ENCODE measurements at places on chromosomes 5 and 9.

GRCh38 chr9:89993678-89994630 lies 389.1 kb downstream of the GADD45G start:
- DNase-seq, result no peak

- no peak for DNase-seq
Observed at GRCh38 chr5:32274548-32275395, 38.0 kb downstream of the MTMR12 start.

DNA sequence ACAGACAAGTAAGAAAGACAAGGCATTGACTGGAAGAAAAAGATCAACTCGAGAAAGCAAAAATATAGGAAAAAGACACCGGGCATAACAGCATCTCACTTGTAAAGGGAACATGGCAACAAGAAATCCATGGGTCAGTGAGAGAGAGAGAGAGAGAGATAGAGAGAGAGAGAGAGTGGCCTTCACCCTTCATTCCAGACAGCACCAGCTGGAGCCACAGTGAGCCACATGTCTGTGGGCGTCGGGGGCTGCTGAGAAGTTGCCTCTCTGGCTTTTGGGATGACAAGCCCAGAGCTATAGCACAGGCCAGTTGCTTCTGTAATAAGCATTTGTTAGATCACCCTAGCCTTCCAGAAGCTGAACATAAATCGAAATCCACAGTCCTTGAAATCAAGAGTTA lies 20.3 kb upstream of the ENC1 start:
- no peak for DNase-seq

- DNase-seq, result no peak
Observed at GRCh38 chr5:67037171-67037570, 159.4 kb downstream of the CD180 start.

- DNase-seq, result no peak
Observed at GRCh38 chr5:55231029-55231918, 2.1 kb downstream of the CCNO start.

GRCh38 chr9:105127863-105128220 lies 116.6 kb upstream of the SLC44A1 start:
- DNase-seq, result peak; percentile 59

GRCh38 chr5:5278815-5279381 lies 138.8 kb downstream of the ADAMTS16 start:
- no peak for DNase-seq

- DNase-seq, result no peak
Observed at GRCh38 chr9:124306098-124306735, 48.5 kb downstream of the NEK6 start.

DNA sequence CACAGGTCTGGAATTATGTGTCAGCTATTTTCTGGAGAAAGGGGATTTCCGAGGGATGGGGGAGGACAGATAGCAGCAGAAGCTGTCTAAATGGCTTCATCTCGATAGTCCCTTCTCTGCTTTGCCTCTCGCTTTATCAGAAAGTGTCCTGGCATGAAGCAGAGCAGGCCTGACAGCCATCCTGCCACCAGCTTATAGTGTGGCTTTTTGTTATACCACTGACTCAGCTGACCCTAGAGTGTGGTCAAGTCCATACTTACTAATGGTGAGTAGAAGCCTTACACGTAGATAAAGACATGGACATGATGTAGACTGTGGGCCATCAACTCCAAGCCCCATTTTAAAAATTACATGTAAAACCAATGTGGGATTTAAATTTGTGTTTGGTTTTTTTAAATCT lies 50.0 kb downstream of the RCL1 start:
- no peak for DNase-seq

- no peak for DNase-seq
Observed at GRCh38 chr5:137142346-137142745, 356.8 kb downstream of the SPOCK1 start.

- DNase-seq, result no peak
Observed at GRCh38 chr5:8756498-8757084, 789.3 kb downstream of the SEMA5A start.

- DNase-seq, result no peak
Observed at GRCh38 chr5:168106008-168106761, 185.3 kb upstream of the WWC1 start.

- no peak for DNase-seq
Observed at GRCh38 chr5:45696206-45696836, at the start of gene HCN1. Gene HCN1, minus strand, starts transcription at chr5:45696380.

GRCh38 chr5:66929281-66929680 lies 267.3 kb downstream of the CD180 start:
- DNase-seq, result no peak

DNA sequence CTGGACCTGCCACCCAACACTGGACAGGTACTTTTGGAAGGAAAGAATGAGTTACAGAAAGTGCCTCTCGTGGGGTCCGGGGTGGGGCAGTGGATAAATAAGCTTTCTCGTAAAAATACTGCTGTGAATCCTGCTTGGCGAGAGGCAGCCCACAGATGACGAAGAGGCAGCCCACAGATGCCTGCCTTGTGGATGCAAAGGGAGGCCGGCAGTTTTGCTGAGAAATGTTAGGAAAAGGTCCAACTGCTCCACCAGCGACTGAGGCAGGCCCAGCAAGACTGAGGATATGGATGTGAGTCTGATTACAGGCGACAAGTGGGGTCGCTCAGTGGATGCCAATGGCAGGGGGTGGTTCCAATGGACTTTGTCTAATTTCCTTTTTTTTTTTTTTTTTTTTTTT lies 79.1 kb upstream of the PPP1R26 start:
- DNase-seq, result no peak

DNA sequence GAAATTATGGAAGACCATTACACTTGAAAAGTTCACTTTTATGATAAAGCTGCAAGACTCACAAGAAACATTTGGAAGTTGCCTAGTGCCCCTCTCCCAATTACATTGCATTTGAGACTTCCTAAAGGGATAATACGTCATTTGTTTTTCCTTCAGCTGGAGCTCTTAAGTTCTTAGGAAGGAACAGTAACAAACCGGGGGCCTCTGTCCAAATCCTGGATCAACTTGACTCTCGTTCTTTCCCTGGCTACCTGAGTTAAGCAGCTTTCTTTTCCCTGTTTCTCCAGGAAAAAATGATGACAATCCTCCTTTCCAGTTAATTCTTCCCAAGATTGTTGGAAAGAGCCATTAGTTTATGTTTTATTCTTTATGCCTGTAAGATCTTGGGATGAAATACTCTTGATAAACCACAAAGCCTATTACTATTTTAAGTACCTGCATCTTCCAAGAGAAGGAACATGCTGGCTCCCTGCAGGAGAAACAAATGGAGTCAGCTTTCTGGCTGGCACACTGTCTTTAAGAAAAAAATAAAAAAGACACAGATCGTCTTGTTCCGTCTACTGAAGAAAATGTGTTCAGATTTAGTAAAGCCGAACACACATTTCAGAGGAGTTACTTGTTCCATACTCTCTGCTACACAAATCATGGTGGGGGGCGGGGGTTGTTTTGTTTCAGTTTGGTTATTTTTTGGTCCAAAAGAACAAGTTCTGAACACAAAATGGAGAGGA lies 297.9 kb downstream of the EFNA5 start:
- DNase-seq, result no peak

DNA sequence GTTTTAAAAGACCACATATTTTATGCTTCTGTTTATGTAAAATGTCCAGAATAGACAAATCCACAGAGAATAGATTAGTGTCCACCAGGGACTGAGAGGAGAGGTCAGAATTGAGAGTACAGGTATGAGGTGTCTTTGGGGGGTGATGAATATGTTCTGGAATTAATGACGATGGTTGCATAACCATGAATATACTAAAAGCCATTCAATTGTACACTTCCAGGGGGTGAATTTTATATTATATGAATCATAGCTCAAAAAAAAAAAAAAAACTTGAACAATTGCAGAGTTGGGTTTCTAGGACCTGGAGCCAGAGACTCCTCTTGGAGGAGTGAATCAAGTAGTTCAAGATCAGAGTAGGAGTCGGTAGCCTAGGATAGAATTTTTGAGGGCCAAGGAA lies 57.8 kb upstream of the RUSC2 start:
- DNase-seq, result no peak

DNA sequence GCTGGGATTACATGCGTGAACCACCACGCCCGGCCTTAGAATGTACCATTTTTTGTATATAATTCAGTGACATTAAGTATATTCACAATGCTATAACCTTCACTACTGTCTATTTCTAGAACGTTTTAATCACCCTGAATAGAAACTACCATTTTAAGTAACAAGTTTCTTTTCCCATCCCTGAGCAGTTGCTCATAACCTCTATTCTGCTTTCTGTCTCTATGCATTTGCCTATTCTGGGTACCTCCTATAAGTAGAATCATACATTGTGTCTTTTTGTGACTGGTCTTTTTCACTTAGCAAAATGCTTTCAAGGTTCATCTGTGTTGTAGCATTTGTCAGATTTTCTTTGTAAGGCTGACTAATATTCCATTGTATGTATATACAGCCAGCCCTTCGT lies 39.9 kb downstream of the DDX46 start:
- DNase-seq, result no peak

GRCh38 chr5:151772029-151772845 lies 483 bp downstream of the G3BP1 start:
- DNase-seq, result peak; percentile 67

DNA sequence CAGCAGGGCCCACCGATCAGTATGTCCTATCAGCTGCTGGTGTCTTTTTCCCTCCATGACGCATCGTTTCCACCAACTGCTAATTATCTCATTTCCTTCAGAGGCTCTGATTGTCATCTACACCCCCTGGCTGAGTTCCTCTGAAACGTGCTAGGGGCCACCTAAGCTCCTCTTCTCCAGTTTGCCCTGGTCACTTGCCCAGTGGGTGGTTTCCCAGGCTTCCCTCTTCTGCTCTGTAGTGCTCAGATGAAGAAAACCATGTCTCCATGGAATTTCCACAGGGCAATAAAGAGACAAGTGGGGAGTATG lies 65.3 kb downstream of the TSTD2 start:
- no peak for DNase-seq

DNA sequence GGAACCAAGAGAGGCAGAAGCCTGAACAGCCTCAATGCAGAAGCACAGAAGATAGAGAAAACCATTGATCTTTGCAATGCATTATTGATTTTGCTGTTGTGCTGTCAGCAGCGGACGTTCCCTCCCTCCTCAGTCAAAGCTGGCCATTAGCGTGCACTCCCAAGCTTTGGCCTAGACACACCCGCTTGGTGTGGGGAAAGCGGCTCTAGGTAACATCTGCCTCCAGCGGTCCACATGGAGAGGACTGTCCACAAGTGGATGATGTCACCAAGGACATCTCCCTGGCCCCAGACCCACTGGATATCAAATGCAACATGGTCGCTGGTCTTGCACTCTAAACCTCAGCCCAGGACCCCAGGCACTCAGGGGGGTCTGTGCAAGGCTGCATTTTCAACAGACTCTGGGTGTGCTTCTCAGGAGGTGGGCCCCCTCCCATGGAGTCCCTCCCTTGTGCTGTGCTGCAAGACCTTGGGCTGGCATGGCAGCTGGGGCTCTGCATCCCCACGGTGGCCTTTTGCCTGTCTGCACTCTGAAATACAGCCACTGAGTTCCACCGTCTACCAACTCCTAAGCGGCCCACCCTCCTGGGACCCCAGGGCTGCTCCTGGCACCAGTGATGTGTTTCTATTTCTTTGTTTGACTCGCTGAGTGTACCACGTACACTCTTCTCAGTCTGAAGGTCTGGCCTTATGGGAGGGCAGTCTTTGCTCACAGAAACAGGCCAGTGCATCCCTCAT lies 1.9 kb downstream of the SEMA4D start:
- no peak for DNase-seq

GRCh38 chr5:135347392-135347791 lies 51.6 kb downstream of the MACROH2A1 start:
- DNase-seq, result no peak

DNA sequence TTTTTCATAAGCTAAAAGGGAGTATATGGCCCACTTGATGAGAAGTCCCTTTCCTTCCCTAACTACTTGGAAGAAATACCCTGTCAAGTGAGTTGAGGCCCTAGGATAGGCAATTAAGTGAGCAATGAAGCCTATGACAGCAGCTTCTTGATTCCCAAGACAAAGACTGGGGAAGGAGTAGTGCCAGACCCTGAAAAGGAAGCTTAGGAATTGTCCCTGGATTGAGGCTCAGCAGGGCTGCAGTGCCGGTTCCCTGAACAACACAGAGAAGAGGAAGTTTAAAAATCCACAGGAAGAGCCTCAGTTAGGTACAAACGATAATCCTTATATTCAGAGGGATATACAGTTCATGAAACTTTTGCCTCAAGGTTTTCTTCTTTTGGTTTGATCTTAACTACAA lies 61.8 kb upstream of the RAD23B start:
- DNase-seq, result no peak

GRCh38 chr5:177131019-177131320 lies 2.6 kb upstream of the NSD1 start:
- DNase-seq, result no peak

GRCh38 chr9:4375424-4376200 lies 75.7 kb upstream of the GLIS3 start:
- no peak for DNase-seq

GRCh38 chr9:38009035-38009501 lies 60.0 kb downstream of the SHB start:
- DNase-seq, result no peak

- DNase-seq, result no peak
Observed at GRCh38 chr5:173909199-173909598, 21.1 kb downstream of the CPEB4 start.

GRCh38 chr9:131270171-131271015 lies 5.9 kb downstream of the FAM78A start:
- DNase-seq, result peak; percentile 37

- DNase-seq, result no peak
Observed at GRCh38 chr5:142215915-142216681, 107.5 kb downstream of the NDFIP1 start.

DNA sequence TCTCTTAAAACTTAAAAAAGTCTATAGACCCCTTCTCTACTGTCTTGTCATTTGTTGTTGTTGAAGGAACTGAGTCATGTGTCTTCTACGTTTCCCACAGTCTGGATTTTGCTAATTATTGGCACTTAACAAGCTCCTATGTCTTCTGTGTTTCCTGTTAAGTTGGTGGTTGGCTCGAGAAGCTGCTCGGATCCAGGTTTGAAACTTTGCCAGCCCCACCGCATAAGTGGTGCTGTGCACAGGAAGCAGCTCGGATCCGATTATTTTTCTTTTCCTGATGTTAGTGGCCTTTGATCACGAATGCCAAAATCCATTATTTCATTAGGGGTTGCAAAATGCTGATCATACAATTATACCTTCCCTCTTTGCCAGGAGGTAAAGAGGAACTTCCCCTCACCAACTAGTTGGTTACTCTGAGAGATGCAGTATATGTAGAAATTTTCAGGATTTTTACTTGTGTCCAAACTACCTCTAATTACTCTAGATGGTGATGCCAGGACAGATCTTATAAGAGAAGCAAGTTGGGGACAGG lies 186.5 kb downstream of the NSG2 start:
- DNase-seq, result no peak

DNA sequence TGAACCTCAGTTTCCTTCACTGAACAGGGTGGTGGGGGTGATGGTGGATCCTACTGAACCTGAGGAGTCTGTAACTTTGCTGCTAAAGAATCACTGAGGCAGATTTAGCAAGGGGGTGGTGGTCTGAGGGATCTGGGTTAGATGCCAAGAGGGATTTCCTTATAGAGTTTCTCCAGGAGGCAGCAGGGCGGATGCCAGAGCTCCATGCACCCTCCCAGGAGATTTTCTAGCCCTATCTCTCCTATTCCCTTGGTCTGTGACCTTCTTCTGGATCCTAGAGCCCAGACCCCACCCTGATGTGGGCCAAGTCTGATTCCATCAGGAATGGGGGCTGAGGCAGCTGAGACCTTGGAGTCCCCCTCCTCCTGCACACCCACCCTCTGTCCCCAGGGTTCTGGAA lies 6.0 kb downstream of the PTGS1 start:
- DNase-seq, result no peak

- no peak for DNase-seq
Observed at GRCh38 chr5:181184845-181185216, 20.2 kb downstream of the TRIM7 start.

- no peak for DNase-seq
Observed at GRCh38 chr9:71446473-71447411, 321.6 kb downstream of the CEMIP2 start.

Measured in stimulated activated naive CD4-positive, alpha-beta T cell (primary cell).